ENCODE measurements at places on chromosomes 3 and 15. TPM values are rescaled to one million over a fixed set of nuclear protein-coding genes. Genes with fewer than 3 reads are reported as not detected.
A peak's percentile ranks its signal among the peaks of the same experiment; 100 is the strongest.

DNA sequence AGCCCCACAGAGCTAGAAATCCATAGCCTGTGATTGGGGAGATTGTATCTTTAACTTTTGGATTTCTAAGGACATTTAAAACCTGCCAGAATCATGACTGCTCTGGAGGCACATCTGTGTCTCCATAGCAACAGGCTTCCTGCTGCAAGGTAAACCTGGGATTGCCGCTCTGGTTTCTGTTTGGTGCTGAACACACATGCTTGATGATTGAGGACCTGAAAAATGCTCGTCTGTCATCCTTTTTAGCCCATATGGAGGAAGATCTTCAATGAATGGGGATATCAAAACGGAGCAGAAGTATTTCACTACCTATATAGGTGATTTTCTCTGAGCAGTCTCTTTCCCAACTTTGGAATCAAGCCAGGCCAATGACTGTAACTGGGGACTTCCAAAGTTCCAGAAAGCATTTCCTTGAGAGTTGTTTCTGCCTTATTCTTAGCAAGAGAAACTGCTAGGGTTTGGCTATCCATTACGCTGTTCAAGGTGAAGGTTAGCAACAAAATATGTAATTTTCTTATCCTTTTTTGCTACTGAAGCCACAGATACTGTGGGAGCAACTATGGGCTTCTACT, 96.5 kb upstream of the TNIK start:
- DNase-seq = peak; percentile 82

GRCh38 chr3:31832551-31832950, 148.5 kb downstream of the OSBPL10 start:
- peak; percentile 31 for DNase-seq

- DNase-seq = no peak
These were observed 63.4 kb upstream of the CPB1 start for GRCh38 chr3:148763986-148764935.

GRCh38 chr15:49309889-49310288, 113.2 kb upstream of the FGF7 start:
- no peak for DNase-seq

DNA sequence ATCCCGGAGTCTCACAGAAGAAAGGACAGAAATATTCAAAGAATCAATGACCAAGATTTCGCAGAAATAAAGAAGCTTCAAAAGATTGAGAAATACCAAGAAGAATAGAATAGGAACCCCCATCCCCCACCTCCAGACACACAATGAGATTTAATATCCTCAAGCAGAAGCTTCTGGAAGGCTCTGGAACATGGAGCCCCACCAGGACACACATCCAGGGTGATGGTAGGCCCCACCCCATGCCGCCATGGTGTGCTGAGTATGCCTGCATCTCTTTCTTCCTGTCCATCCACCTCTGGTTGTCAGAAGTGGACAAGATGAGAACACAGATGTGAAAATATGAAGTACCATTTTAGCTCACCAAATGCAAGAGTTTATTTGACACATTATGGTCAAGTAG, 19.3 kb downstream of the PRR23E start:
- no peak for DNase-seq

- DNase-seq = no peak
These were observed 448.8 kb upstream of the TPRG1 start for GRCh38 chr3:188722963-188723362.

- no peak for DNase-seq
These were observed 19.4 kb upstream of the ADAMTS7 start for GRCh38 chr15:78830514-78831228.

GRCh38 chr3:14609506-14609905, 42.1 kb upstream of the CCDC174 start:
- no peak for DNase-seq

- DNase-seq = no peak
These were observed 248.9 kb upstream of the WNT5A start for GRCh38 chr3:55735976-55736375.

GRCh38 chr3:144482876-144483275, 511.3 kb downstream of the DIPK2A start:
- no peak for DNase-seq

DNA sequence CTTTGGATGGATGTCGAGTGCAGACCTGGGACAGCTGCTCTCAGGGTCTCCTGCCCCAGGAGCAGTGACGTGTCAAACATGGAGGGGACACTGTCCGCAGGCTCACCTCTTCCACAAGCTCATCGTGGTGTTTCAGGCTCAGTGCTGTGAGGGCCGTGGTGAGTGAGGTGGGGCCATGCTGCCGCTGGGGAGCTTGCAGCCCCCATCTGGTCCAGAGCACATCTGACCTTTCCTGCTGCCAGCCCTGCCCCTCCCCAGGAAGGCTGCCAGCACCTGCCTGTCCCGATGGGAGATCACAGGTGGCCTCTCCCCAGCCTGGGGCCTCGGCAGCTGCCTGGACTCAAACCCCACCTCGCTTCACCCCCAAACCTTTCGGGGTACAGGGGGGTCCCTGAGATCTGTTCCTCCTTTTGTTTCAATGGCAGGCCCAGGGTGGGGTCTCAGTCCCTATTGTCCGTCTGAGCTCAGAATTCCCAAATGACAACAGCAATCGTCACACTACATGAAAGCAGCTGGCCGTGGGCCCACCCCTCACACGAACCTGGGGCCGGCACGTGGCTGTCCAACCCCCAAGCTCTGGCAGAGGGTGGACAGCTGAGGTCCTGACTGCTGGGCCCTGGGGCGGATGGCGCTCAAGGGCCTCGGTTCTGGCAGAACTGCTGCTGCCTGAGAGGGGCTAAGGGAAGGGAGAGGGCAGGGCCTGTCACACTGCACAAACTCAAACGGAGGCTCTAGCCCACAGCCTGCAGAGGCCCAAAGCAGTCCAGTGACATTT, 65.0 kb upstream of the RPL32 start:
- no peak for DNase-seq

DNA sequence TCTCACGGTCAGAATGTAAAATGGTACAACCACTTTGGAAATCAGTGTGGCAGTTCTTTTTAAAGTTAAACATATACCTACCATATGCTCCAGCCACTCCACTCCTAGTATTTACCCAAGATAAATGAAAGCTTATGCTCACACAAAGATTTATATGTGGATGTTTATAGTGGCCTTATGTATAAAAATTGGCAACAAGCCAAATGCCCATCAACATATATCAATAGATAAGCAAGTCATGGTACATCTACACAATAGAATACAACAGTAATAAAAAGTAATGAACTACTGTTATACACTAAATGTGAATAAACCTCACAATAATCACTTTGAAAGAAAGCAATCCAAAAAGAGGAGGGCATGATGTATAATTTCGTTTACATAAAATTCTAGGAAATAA, 153.5 kb upstream of the LMCD1 start:
- no peak for DNase-seq

- DNase-seq = no peak
These were observed 7.1 kb downstream of the THRB start for GRCh38 chr3:24487325-24488262.

- peak; percentile 98 for DNase-seq
These were observed 14.3 kb downstream of the KAT2B start for GRCh38 chr3:20054549-20054987.

GRCh38 chr15:49178497-49178896, 8.4 kb downstream of the GALK2 start:
- DNase-seq = no peak

GRCh38 chr3:160796813-160797164, 40.8 kb downstream of the PPM1L start:
- DNase-seq = no peak

GRCh38 chr3:14506626-14507304, 33.4 kb downstream of the GRIP2 start:
- DNase-seq = no peak

DNA sequence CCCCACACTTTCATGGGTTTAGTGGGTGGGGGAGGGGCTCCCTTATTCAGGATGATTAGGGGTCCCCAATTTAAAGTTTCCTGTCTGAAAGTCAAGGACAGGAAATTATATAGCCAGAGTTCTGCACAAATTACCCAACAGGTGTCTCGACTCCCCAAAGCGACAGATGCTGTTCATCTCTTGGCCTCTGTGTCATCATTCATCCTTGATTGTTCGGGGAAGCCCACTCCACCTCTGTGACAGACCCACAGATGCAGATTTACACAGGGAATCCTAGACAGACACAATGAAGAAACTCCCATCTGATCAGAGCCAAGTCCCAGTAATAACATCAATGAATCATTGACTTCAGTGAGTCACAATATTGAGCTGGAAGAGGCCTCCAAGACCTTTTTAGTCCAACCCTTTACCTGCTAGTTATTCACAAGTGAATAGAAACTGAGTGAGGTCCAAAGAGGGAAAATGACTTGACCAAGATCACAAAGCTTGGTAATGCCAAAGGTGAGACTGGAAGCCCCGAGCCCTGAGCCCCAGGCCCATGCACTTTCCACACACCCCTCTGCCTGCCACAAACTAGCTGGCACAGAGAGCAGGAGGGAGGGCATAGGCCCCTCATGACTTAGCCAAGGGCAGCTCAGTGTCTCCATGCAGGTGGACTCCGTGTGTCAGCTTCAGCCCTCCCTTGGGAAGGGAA, 7.9 kb upstream of the SRP14 start:
- DNase-seq = peak; percentile 68

DNA sequence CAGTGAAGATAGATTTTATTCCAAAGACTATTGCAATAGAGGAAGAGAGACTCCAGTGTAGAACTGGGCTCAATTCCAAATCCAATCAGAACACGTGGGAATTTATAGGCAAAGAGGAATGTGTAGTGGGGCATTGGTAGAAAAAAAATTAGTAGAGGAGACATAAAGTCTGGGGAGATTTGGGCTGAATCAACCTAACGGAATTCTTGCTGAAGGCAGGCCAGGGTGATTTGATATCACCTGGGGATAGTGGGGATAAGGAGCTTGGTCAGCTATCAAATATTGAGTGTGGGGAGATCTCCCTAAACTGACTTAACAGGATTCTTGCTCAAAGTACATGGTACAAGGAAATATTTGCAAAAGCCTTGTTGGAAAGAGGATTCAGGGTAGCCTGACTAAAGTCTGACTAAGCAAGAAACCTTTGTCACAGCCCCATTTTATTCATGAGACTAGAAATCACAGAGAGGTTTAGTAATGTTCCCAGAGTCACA, 29.6 kb downstream of the SST start:
- peak; percentile 27 for DNase-seq

- no peak for DNase-seq
These were observed 10.0 kb downstream of the MYO5A start for GRCh38 chr15:52518487-52519371.

DNA sequence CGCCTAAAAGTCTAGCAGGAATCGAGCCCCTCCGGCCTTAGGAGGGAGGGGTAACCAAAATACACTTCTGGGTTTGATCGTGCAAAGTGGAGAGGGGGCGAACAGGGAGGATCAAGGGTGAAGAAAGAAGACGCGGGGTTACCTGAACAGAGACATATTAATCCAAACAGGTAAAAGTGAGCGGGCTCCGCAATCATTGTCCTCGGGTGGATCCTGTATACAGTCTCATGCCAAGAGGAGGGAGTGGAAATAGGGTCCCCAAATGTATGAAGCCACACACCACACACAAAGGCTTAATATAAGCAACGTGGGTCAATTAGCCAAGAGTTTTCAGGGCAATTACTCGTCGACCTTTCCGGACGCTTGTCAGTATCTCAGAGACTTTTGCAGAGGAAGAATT, 749.5 kb downstream of the ROBO1 start:
- no peak for DNase-seq

GRCh38 chr15:45386974-45387373, 8.6 kb upstream of the GATM start:
- no peak for DNase-seq

- no peak for DNase-seq
These were observed 29.0 kb downstream of the RAB27A start for GRCh38 chr15:55260562-55261131.

DNA sequence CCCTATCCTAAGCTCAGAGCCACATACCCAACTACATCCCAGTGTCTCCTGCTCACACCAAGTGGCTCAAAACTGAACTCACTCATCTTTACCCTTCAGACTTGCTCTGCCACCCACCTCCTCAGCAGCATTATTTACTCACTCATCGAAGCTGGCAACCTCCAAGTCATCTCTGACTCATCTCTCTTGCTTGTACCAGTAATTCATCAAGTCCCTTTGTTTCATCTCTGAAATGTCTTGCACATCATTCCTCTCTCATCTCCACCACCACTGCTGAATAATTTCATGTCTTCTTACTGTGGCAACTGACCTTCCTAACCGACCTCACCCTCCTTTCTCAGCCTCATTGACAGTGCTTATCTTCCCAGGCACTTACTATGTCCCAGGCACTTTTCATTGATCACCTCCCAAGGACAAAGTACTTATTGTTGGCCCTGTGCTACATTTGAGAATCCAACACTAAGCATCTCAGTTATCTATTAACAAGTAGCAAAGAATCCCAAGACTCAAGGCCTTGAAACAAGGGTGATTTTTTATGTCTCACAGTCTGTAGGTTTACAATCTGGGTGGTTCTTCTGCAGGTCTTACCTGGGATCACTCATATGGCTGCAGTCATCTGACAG, 82.0 kb downstream of the MRPL46 start:
- DNase-seq = peak; percentile 20

- DNase-seq = no peak
These were observed 83.3 kb downstream of the ZNF621 start for GRCh38 chr3:40608091-40608490.

DNA sequence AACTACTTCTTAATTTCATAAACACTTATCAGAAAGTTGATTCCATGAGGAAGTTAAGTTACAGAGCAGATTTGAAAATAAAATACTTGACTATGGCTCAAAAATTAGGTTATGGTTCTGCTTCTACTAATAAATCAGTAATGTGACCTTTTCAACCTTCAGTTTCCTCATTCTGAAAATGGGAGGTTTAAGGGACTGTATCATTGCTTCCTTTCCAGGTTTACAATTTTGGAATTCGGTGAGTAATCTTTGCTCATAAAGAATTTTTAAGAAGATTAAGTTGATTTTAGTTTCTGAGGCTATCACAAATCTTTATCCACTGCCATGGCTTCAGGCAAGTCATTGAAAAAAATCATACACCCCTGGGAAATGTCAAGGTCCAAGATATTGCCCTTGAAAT, 1061.2 kb downstream of the DIPK2A start:
- DNase-seq = no peak

- no peak for DNase-seq
These were observed 585 bp downstream of the CSK start for GRCh38 chr15:74782259-74783071.

DNA sequence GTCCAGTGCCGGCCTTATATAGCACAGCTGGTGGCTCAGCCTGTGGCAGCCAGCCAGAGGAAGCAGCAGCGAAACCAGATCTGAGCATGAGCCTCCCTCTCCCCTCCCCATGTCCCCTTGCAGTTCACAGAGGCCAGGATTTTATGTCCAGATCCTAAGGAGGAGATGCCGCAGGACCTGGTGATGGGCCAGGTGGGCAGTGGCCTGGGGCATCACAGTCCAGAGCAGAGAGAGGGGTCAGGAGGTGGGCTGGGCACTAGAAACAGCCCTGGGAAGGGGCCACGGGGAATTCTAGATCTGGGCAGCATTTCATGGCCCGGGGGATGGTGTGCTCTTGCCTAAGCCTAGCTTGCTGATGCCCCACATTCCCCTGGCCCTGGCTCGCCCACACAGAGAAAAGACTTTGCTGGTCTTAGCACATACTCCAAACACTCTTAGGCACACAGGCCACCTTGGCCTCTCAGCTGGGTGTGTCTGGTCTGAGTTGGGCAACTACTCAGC, 259 bp upstream of the CILP start:
- DNase-seq = no peak

TRANK1 gene
- 0.34 TPM for polyA plus RNA-seq

CHRFAM7A gene
- 0.06 TPM for polyA plus RNA-seq

TXNRD3 gene
- 14.5 TPM for polyA plus RNA-seq

CCDC12 gene
- 65.0 TPM for polyA plus RNA-seq

SUCNR1 gene
- not detected for polyA plus RNA-seq

TJP1 gene
- polyA plus RNA-seq = 13.8 TPM

IGSF10 gene
- not detected for polyA plus RNA-seq

TMEM266 gene
- polyA plus RNA-seq = 0.03 TPM

SH2D7 gene
- not detected for polyA plus RNA-seq

ROPN1 gene
- polyA plus RNA-seq = not detected

CIDEC gene
- 0.07 TPM for polyA plus RNA-seq
